Muscle of back (tissue), 13 donors: ENCODE measurements at places on chromosomes 2 and 18.

DNA sequence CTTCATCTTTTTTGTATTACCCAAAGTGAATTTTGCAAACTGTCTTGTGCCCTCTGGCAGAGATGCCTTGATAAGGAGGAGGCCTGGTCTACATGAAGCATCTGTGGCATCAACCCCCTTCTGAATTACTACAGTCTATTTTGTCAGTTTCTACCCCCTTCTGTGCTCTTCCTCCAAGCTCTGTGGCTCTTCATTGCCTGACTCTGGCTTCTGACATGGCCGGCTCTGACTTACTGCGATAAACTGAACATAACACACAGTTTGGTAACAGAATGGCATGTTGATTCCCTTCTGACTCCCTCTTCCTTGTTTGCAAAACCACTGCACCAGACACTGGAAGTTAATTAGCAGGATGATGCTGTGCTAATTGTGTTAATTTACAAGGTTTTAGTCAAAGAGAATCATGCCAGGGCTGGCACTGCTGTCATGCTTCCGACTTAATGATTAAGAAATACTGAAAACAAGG lies 122.5 kb downstream of the FIGN start:
- DNase-seq: no peak

GRCh38 chr2:42764096-42764495 lies at the start of gene OXER1:
TSS of gene OXER1 (minus strand) at chr2:42764135. CDS start at chr2:42764062, 73 bp downstream.
- no peak for DNase-seq

DNA sequence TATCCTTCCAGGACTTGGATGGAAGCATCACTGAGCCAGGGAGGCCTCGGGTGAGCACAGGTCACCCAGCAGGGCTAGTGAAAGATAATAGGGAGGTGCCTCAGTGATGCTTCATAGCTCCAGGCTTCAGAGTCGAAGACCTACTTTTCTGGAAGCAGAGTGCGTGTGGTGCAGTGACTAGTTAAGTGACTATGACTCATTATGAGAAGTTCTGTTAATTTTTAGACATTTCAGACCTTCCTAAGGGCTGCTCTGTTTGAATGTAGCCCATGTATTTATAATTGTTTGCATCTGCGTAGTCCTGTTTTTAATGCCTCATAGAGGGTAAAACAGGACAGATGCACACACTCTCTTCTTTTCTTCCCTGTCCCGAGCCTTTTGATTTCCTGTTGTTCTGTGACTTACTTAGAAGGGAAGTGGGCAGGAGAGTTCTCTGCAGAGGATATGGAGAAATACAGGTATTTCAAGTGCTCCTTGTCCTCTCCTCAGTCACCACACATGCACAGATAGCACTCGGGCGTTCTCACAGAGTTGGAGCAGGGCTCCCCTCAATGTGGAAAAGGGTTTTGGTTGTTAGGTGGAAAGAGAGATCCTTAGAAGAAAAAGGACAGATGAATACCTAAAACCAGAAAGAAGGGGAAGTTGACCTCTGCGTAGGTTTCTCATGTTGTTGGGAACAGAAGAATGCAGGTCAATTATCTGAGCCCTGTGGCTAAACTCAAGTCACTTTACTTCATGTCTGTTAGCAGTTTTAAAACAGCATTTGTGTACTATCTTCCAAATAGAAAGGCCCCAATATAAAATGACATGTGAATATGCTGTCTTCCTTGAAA lies 34.7 kb downstream of the RALB start:
- no peak for DNase-seq

DNA sequence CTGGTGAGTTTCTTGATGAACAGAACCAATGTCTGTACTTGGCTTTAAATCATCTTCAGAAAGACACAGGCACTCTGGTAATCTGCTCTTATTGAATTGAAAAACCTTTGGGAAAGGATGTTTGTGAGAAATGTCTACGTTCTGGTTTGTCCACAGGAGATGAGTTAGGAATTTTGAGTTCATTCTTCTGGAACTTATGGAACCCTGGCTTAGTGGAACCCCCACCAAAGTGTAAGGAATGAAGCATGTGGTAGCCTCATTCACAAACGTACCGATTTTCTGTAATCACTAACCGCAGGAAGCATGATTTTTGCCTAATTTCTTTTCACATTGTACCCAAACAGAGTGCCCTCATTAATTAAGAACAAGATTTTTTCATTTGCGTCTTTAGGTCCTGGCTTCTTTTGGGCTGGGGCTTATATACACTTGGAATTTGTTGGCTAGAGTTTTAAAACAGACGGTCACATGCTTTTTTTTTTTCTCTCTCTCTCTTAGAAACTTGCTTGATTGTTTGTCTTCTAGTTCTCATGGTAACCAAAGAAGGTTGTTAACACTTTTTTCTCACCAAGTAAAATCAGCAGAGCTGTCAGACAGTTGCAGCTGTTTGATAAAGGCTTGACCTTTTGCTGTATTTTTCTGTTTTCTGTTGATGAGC lies 314.1 kb upstream of the THUMPD2 start:
- DNase-seq: peak; percentile 32

DNA sequence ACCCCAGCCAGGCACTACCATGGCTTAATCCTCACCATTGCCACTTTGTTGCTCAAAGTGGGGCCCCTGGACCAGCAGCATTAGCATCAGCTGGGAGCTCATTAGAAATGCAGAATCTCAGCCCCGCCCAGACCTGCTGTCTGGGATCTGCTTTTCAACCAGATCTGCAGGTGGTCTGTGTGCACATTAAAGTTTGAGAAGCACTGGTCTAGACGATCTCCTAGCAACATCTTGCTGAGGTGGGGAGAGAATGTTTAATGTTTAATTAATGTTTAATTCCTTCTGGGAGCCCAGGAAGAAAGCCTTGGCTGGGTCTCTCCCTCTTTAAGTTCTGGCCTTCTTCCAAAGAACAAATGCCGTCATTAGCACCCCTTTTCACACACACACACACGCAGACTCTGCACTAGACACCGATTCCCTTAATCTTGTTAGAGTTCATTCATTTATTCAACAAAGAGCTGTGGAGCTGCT lies 53.7 kb downstream of the EDAR start:
- no peak for DNase-seq

- DNase-seq: no peak
Observed at GRCh38 chr2:107133412-107133811, 247.4 kb upstream of the ST6GAL2 start.

DNA sequence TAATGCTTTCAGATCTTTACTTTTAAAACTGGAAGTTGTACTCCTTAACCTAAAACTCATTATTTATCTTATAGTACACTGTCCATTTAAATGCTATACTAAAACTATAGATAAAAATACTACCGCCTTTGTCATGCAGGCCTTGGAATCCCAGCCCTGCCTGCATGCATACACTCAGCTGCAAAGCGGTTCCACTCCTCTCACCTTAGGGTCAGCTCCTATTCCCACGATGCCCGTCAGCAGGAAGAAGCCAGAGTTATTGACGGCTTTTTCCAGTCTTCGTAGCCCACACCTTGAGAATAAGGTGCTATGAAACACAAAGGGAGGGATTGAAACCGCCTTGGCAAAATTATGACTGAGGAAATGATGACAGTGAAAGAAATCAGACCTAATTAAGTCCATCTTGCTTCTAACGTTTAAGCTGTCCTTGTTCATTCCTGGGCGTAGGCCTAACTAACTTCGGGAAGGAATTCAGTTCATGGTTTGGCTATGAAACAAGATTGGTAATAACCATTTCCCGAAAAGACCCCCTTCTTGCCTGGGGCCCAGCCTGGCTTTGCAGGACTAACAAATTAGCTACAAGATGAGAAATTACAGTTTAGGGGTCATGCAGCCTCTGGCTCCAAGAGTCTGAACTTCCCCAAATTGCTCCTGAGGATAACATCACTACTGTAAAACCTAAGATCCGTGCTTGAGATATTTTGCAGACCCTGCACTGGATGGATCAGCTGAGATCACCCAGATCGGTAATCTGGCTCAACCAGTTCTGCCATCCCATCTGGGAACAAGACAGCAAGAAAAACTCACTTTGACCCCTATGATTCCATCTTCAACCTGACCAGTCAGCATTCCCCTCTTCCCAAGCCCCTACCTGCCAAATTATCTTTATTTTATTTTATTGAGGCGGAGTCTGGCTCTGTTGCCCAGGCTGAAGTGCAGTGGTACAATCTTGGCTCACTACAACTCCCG lies 17.1 kb downstream of the EPB41L5 start:
- no peak for DNase-seq

- DNase-seq: no peak
Observed at GRCh38 chr2:232874677-232875223, 4.7 kb downstream of the SNORC start.

- DNase-seq: no peak
Observed at GRCh38 chr2:238369591-238370040, 49.3 kb downstream of the TRAF3IP1 start.

DNA sequence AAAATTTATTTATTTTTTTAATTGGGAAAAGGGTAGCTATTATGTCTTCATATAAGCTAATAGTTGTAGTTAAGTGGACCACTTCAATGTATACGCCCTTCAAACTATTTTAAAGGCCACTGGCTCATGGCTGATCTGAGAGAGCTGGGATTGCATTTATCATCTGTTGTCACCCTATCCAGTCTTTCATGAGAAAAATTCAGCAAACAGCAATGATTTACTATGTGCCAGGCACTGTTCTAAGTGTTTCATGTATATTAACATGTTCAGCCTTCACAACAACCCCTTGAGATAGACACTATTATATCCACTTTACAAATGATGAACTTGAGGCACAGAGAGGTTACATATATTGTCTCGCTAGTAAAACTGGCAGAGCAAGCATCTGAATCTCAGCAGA lies 66.1 kb upstream of the ZNF397 start:
- no peak for DNase-seq

DNA sequence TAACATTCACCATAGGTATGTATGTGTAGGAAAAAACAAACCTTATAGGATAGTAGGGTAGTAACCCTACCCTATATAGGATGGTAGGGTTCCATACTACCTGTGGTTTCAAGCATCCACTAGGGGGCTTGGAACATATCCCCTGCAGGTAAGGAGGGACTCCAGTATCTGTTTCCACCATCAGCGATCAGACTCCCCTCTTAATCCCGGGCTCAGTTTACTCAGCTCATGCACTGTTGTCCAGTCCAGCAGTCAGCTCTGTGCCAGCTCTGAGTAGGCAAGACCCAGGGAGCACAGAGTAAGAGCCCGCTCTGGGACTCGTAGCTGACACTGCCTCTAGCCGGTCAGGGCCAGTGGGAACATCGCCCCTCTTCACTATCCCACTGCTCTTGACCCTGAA lies 61.7 kb downstream of the MEX3C start:
- DNase-seq: no peak

DNA sequence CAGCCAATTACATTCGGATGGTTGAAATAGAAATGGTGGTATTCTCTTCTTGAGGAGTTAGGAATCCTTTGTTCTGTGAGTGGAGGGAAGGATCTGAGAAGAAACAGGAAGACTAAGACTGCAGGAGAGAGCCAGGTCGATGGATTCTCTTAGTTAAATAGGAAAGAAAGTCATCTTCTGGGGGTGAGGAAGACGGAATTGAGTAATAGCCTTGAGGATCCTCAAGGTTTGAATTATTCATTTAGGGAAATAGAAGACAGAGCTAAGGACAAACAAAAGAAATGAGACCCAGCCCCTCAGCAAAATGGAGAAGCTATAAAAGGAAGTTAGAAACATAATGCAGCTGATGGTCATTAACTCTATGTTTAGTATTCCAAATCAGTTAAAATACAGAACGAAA lies 1.8 kb downstream of the LAPTM4A start:
- no peak for DNase-seq

DNA sequence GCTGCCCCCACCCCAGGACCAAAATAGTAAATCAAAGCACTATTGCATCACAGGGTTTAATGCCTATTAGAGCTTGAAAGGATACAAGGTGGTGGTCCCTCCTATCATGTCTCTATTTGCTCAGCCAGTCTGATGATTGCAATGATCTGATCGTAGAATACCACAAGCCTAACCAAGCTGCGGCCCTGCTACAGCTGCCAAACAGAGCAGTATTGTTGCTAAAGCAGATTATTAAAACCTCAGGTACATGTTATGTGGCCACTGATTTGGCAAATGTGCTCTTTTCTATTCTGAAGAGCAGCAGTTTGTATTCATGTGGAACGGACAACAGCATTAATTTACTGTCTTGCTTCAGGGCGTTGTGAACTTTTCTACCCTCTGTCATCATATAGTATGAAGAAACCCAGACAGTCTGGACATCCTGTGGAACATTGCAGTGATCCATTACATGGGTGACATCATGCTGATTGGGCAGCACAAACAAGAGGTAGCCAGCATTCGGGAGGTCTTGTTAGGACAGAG lies 8.4 kb upstream of the VAPA start:
- no peak for DNase-seq

DNA sequence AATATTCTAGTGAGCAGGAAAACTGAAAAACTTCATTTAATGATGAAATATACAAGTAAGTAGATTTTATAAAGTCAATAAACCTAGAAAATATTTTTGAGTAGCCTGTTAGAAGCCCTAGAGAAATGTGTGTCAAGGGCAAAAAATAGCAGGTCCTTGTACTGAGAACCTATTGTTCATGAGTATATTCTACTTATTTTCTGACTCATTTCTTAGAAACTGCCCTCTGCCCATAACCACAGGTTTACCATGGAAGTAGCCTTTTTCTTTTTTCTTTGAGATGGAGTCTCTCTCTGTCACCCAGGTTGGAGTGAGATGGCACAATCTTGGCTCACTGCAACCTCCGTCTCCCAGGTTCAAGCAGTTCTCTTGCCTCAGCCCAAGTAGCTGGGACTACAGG lies 19.4 kb upstream of the SELENOI start:
- no peak for DNase-seq

GRCh38 chr2:152740743-152741328 lies 22.4 kb downstream of the ARL6IP6 start:
- peak; percentile 73 for DNase-seq

- no peak for DNase-seq
Observed at GRCh38 chr2:52402128-52402527, 1365.5 kb upstream of the CHAC2 start.

DNA sequence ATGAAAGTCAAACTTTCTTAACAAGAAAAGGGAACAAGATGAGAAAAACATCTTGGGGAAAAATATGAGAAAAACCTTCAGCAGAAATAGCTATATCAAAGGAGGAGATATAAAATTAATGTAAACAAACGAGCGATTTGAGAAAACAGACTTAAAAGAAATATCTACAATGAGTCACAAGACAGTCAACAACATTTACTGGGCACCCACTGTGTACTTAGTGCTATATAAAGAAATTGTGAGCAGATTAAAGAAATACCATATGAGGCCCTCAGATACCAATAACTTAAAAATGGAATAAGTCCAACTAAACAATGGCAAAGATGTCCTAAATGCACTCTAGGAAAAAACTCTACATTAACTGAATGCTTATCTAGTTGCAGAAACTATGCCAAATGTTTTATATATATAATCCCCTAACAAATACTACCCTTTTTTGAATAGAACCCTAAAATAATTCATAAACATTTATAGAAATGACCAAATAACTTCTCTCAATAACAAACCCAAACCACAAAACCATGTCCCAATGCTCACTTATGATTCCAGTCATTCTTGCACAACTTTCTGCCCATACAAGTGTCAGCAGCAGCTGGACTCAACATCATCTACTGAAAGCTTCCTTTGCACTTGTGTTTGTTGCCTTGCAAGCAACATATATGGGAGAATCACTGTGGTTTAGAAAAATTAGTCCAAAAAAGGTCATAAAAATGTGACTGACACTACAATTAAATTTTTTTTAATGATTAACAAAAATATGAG lies 83.5 kb downstream of the COBLL1 start:
- no peak for DNase-seq
